ENCODE measurements at places on chromosomes 5 and 9. TPM values are rescaled to one million over a fixed set of nuclear protein-coding genes. Genes with fewer than 3 reads are reported as not detected.
A peak's percentile ranks its signal among the peaks of the same experiment; 100 is the strongest.

- no peak for ATAC-seq
These were observed 76.4 kb downstream of the TTLL11 start for GRCh38 chr9:122016744-122017143.

DNA sequence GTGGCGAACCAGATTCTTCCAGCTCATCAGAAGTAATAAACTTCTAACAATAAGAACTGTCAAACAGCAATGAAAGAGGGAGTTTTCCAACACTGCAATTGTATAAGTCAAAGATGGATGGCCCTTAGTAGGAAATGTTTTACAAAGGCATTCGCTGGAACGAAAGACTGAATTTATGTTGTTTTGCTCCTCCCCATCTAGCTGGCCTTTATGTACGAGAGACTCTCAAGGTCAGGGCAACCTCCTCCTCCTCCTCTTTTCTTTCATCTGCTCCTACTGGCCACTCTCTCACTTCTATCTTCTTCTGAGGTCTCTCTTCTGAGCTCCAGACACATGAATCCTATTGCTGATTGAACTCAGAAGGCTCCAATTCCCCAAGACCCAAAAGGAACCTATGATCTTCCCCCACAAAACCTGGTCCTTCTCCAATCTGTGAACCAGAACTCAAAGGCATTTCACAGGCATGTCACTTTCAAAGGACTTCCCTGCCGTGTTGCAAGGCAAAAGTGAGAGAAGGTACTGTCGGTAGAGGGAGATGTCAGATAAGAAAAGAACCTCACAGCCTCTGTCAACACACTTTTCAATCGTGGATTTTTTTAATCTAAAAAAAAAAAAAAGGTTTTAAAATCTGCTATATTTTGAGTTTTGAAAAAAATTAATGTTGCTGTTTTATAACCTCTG is 28.5 kb upstream of the PUM3 start:
- no peak for ATAC-seq

DNA sequence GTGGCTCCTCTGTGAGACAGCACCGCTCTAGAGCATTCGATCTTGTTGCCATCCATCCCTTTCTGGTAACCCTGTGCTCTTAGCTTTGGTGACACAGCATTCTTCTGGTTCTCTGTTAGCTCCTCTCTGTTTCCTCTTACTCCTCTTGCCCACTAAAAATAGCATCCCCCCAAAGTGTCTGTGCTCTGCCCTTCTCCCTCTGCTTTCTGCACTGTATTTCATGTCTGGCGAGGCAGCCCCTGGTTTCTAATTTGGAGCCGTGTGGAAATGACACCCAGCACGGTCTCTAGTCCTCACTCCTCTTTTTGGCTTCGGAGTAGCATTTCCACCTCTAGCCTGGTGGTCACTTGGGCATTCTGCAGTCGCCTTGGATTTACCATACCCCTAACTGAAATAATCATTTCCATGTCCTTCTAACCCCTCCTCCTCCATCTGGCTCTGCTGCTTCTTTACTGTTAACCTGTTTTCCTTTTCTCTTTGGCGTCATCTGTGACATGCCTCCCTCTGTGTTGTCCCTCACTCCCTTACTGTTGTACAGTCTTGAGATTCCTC is 23.8 kb downstream of the NPR3 start:
- no peak for ATAC-seq

GRCh38 chr9:136738960-136739359 is 3.8 kb downstream of the LCN10 start:
- ATAC-seq, result no peak

GRCh38 chr5:17436350-17436749 is 61.7 kb upstream of the TAF11L2 start:
- ATAC-seq, result no peak

Gene CAVIN4
- 0.08 TPM for total RNA-seq

DNA sequence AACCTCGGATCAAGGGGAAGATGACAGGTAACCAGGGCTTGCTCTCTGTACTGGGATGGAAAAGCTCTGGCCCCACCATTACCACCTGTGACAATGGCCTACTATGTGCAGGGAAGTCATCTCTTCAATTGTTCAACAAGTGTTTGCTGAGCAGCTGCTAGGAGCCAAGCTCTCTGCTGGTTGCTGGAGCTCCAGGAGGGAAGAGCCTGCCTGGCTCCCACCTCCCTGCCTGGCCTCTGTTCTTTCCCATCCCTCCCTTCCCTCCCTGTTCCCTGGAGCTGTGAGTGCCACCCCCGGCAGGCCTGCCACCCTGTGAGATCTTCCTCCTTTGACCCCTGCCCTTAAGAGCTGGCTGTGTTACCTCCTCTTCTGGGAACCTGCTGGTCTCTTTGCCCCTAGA is 59.7 kb upstream of the IER5L start:
- ATAC-seq, result no peak

DNA sequence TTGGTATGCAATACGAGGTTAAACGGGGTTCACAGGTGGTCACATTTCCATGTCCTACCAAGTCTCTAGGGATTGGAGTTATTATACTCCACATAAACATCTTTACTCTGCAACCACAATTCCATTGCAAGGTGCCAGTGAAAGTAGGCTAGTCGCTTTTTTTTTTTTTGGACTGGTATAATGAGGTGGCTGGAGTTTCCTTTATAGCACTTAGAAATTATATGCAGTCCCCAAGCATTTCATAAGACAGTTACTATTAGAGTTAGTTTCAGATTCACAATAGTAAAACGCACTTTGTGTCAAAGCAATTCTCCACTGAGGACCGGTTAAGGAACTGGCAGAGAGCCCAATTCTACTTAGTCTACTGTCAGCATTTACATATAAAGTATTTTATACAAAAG is 1.4 kb downstream of the MEF2C start:
- ATAC-seq, result no peak

DNA sequence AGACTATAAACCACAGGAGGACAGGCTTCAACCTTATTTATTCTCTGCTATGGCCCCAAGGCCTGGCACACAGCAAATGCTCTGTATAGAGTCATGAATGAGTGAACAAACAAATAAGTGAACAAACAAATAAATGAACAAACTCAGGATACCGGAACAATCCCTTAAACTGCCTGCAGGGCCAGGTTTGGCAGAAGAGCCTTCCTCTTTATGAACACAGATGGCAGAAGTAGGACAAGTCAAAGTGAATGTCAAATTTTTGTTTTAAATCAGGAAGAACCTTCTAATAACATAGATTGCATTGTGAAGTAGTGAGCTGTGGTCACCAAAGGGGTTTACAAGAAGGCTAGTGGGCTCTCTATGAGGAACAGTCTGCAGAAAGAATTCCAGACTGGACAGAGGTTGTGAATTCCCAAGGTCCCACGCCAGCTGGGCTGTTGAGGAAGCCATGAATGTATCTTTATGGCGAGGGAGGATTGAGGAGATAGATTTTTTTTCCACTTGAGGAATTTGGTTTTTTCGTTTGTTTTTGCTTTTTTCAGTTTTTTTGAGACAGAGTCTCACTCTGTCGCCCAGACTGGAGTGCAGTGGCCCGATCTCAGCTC is 30.3 kb upstream of the STING1 start:
- ATAC-seq, result no peak

GRCh38 chr9:125538092-125538473 is 168.9 kb downstream of the MAPKAP1 start:
- ATAC-seq, result peak; percentile 90

DNA sequence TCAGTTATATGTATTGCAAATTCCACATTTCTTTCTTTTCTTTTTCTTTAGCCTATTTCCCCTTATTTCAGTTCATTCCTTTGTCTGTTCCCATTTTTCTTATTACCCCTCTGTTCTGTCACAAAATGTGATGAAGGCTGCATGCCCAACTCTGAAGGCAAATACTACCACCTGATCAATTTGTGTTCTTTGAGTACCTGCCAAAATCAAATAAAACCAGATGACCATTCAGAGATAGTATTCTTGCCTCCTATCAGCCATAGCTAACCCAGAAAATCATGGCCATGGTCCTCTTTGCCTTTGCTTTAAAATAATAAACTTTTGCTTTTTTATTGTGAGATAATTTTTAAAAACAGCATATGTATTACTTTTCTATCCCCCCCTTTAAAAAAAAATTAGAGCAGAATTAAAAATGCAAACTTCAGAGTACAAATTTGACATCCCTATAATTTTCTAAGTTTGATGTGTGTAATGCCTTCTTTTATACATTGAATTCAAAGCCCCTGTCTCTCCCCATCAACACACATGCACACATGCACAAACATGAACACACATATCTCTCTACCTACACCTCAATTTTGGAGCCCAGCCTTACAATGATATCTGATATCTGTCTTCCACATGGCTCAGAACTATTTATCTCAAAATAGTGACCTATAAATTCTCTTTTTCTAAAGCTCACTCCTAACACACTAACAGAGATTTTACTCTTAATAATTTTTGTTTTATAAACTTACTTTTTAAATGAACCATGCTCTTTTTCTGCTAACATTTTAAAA is 3.5 kb downstream of the RFESD start:
- no peak for ATAC-seq

- ATAC-seq, result no peak
These were observed 179.5 kb upstream of the ZNF462 start for GRCh38 chr9:106683454-106683853.

DNA sequence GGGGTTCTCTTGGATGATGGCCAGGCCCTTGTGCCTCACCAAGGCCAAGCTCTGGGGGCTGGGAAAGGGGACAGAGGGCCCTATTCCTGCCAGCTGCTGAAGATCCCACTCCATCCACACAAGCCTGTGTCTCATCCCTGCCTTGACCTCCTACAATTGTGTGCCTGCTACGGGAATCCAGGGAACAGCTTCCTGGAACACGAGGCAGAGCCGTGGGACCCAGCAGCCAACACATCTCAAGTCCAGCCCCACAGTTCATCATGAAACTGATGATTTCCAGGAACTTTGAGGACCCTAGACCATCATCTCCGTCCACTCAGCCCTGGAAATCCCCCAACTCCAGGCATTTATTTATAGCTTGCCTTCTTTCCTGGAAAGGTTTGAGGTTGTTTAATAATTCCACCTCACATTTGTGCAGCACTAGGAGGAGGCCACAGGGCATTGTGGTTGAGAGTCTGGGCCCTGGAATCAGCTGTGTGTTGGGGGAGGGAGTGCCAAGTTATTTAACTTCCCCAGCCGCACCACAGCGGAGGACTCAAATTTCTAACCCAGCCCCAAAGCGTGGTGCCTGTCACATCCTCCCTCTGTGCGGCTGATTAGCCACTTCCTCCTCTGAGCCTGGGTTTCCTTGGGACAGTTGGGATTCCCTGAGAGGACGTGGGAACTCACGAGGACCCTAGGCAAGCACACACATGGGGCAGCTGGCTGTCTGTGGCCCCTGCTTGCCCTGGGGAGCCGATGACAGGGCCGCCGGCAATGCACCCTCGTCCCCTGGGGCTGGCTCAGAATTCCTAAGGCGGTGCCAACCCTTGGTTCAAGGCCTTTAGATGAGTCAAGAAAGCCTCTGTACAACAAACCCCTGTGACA is 58.2 kb upstream of the GGTA1 start:
- peak; percentile 36 for ATAC-seq

DNA sequence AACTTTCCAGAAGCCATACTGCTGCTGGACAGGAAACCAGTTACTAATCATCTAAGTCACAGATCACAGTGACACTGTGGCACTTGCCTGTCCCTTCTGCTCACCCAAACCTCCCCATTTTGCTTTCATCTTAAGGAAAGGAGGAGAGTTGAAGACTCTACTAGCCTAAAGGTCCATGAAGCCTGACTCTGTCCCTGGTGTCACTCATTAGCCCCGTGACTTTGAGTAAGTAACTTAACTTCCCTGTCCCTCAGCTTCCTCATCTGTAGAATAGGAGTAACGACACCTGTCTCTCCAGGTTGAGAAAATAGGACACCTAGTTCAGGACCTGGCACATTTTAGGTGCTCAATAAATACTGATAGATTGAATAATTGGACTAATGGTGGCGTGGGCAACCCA is 536 bp upstream of the SLC6A7 start:
- no peak for ATAC-seq

Gene CDKN2B-AS1
- total RNA-seq, result 1.0 TPM
